Foreskin keratinocyte (primary cell): ENCODE measurements at places on chromosomes 12 and 14. TPM values are rescaled to one million over a fixed set of nuclear protein-coding genes. Genes with fewer than 3 reads are reported as not detected.

Gene HOXC9
- total RNA-seq, result 4.3 and 5.5 TPM in 2 replicates

- DNase-seq, result no peak
Observed at GRCh38 chr12:121810234-121810817, 6.5 kb downstream of the SETD1B start.

Gene OVCH1
- not detected in 2 replicates for total RNA-seq

Gene FAM161B
- 1.6 and 2.2 TPM in 2 replicates for total RNA-seq

Gene PZP
- not detected in 2 replicates for total RNA-seq

- no peak for DNase-seq
Observed at GRCh38 chr12:96814200-96814599, 92.9 kb upstream of the NEDD1 start.

- DNase-seq, result no peak
Observed at GRCh38 chr12:76263696-76264095, 84.5 kb downstream of the BBS10 start.

Gene WNT1
- total RNA-seq, result not detected in 2 replicates

GRCh38 chr12:47889040-47889439 is 15.8 kb downstream of the VDR start:
- DNase-seq, result no peak
